Stimulated activated CD4-positive, alpha-beta T cell treated with anti-CD3 and anti-CD28 coated beads, Interleukin-4, amount 100 ng/mL, for 24 hours (primary cell): ENCODE measurements at places on chromosomes 2 and 18.

DNA sequence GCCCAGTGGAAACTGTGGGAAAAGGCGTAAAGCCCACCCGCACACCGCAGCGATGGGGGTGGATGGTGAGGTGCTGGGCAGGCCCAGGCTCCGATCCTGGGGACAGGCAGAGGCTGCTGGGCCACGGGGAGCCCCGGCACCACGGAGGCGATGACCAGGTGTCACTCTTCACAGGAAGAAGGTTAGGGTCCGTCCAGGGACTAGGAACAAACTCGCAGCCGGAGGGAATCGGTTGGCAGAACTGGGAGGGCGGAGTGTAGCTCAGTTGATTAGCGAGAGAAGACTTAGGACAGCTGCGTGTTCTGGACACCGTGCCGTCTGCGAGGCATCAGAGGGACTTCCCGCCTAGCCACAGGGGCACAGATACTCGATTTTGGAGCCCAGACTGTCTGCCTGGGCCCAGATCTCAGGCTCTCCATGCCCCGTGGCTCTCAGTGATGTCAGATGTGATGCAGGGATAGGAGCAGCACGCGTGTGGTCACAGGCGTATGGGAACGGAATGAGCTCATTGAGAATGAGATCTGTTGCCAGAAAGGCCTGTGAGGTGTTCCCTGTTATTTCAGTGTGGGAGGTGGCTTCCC, 16.1 kb upstream of the ALLC start:
- no peak for DNase-seq

DNA sequence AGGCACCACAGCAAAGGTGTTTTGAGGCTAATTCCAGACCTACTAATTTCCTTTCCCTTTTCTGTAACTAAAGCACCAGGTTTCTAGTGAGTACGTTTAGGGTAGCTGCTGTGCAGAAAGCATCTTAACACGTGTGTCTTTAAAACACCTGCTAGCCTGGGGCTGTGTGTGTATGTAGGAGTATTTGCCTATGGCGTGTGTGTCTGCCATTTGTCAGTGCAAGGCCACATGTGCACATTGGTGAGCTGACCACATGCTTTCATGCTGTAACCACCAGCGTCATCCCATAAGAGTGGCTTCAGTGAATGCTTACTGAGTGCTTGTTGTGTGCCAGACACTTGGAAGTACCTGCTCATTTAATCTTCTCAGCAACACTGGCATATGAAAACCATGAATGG, 241.6 kb downstream of the SEPTIN10 start:
- no peak for DNase-seq

DNA sequence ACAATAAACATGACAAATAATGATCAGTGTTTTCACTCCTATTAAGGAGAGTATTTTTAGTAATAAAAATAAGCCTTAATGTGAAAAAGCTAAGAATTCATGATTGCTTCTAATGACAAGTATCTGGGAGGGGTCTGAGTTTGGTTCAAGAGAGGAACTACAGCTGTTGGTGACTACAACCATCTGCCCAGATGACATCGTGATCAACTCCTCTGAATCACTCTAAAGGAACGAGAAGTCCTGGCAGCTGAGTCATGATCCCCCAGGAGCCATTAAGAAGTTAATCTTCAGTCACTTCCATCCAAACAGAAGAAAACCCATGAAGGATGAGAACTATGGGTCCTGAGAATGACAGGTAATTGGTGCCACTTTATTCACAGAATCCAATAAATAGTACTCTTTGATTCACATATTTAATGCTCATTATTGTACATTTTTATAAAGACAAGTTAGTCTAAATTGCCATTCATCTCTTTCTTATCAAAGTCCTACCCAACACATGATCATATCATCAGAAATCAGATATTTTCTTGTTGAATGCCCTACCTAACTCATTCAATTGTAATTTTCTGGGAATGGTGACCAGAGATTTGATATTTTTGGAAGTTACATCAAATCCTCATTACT, 6.8 kb downstream of the TFPI start:
- no peak for DNase-seq

- no peak for DNase-seq
Measured at GRCh38 chr2:241925277-241925676, 55.7 kb downstream of the RTP5 start.

DNA sequence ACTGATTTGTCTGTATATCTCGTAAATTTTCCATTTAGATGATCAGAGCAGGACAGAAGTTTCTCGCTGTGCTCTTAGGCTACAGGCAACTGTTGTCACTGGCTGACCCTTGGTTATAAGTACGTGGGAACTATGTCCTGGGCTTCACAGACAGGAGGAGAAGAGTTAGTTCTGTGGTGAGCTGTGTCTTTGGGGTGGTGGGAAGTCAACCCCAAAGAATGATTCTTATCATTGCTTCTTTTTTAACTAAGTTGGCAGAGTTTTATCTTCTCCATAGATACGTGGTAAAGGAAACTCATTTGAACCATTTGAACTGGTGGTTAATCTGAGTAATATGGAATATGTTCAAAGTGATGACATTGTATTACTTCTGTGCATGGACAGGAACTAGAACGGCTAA, 230.6 kb upstream of the EPAS1 start:
- DNase-seq, result no peak
